Activated T-cell treated with anti-CD3 and anti-CD28 coated beads for 48 hours (primary cell): ENCODE measurements at places on chromosomes 2 and 18.

DNA sequence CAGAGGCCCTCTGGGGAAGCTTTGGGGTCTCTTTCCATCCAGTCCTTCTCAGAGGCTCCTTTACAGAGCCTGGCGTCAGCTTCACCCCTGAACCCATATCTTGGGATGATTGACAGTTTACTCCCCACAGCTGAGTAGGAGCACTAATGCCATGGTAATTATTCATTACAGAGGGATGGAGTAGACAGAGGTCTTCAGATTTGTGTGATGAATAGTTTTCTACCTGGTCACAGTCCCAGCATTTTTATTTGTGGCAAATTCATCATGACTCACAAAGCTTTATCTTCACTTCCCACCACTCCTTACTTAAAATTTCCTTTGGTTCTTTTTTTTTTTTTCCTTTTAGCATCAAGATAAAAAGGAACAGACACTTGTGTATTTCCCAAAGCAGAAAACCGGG, 104.2 kb downstream of the CCDC85A start:
- no peak for DNase-seq

- DNase-seq: no peak
Measured at GRCh38 chr2:225177098-225177497, 134.8 kb upstream of the DOCK10 start.

GRCh38 chr2:220590476-220590875, 963.0 kb downstream of the SLC4A3 start:
- no peak for DNase-seq

- no peak for DNase-seq
Measured at GRCh38 chr18:22324191-22325131, 93.3 kb downstream of the CTAGE1 start.

GRCh38 chr2:44304258-44304657, 29.0 kb downstream of the SLC3A1 start:
- DNase-seq: no peak

DNA sequence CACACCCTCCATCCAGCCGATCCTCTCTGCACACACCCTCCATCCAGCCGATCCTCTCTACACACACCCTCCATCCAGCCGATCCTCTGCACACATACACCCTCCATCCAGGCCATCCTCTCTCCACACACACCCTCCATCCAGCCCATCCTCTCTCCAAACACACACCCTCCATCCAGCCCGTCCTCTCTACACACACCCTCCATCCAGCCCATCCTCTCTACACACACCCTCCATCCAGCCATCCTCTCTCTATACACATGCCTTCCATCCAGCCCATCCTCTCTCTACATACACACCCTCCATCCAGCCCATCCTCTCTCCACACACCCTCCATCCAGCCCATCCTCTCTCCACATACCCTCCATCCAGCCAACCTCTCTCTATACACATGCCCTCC, 83.1 kb downstream of the EIPR1 start:
- DNase-seq: no peak

GRCh38 chr2:18422432-18423165, 137.9 kb downstream of the RDH14 start:
- no peak for DNase-seq

GRCh38 chr18:45322343-45322742, 292.9 kb upstream of the SLC14A2 start:
- DNase-seq: no peak

DNA sequence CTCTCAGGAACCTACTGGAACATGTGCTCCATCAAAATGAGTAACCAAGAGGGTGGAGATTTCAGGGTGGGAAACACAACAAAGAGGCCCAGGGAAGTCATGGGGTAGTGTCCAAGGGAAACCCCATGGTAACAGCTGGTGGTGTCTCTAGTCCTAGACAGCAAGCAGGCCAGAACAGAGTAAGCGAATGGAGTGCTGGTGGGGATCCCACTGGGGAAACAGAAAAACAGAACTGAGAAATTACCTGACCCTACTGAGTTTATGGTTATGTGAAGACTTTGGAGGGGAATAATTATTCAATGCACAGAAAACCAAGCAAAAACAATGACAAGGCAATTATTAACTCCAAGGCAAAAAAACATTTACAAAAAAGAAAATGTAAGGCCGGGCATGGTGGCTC, 16.9 kb downstream of the ERCC3 start:
- no peak for DNase-seq

DNA sequence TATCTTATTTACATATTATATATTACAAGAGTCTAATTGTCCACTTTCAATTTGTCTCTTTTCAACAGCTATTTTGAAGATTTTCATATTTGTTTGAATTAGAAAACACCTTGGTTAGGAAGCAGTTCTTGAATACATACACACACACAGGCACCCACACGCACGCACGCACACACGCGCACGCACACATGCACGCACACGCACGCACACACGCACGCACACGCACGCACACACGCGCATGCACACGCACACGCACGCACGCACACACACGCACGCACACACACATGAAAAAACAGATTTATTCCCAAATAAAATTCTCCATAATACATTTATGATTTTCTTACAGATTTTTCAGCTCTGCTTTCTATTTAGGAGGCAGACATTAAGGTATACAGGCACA, 220.7 kb downstream of the NYAP2 start:
- no peak for DNase-seq

GRCh38 chr2:42879913-42880737, 87.7 kb upstream of the HAAO start:
- no peak for DNase-seq

- DNase-seq: no peak
Measured at GRCh38 chr2:35080231-35080910, 1275.2 kb upstream of the CRIM1 start.

- DNase-seq: no peak
Measured at GRCh38 chr2:114727012-114727411, 284.6 kb downstream of the DPP10 start.

DNA sequence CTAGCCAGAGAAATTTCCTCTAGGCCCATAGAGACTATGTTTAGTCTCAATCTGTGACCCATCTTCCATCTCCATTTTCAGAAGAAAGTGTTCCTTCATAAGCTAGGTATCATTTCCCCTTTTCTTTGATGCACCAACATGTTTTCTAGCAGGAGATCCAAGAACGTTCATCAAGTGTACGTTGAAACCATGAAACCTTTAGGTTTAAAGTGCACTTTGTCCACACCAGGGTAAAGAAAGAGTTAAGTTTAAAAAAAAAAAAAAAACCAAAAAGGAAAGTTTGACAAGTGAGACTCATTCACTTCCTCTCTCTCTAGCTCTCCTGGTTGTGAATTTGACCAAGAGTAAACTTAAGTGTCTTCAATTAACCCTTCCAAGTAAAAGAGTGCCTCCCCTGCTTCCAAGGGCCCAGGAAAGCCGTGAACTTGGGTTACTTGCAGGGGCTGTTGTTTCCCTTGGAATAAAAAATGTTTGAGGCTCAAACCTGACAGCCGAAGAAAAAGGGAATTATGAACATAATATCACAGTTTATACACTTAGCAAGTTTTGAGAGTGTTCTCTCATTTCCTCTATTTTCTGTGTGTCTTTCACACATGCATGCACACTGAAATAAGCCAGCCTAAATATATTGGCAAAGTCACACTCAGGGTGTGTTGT, 56.7 kb downstream of the LBH start:
- no peak for DNase-seq

DNA sequence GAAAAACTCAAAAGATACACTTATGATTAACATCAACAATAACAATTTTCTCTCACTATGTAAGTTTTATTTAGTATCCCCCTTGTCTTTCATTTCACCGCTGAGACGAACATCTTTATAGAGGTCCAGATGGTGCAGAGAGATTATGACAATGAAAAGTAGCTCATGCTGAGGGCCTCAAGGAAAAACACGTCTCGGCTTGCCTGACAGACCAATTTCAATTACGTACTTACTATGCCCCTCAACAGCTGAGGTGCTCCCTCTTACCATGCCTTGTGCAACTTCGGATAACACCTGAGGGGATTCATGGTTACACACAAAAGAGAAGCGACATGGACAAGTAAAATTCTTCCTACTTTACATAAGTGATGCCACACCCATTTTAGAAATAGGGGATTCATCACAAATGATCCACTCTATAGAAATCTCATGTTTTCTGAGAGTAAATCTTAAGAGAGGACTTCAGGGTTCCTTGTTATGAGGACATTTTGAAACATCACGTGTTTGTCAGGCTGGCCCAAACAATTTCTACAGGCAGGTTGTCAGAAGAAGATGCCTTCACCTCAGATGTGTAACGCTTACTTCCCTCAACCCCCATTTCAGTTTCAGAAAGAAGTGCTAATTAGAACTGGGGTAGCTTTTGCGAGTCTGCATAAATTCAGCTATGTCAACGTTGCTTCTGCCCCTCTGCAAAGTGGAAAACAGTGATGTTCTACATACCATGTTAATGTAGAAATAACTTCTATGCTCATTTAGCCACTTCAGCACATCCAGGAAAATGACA, 191.4 kb downstream of the NRXN1 start:
- no peak for DNase-seq

DNA sequence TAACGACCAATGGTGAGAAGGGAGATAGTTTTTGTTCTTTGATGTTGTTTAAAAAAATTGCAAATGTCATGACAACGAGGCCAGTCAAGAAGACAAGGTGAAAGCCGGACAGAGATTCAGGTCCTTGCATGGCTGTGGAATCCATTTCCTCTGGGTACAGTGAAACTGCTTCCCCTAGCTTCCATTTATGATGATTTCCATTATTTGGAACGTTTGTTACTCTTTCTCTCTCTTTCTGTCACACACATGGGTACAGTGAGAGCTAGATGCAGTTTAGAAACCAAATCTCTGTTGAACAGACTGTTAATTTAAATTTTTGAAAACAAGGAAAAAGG, 57.4 kb upstream of the MSH2 start:
- DNase-seq: no peak

- DNase-seq: no peak
Measured at GRCh38 chr2:24623535-24623934, 132.5 kb downstream of the NCOA1 start.

GRCh38 chr2:241126771-241127202, 22.5 kb downstream of the PASK start:
- DNase-seq: no peak

- DNase-seq: no peak
Measured at GRCh38 chr18:22683196-22683676, 249.9 kb upstream of the RBBP8 start.

- no peak for DNase-seq
Measured at GRCh38 chr2:102736110-102736409, 25.8 kb upstream of the TMEM182 start.

- DNase-seq: no peak
Measured at GRCh38 chr2:148721520-148721931, 77.0 kb downstream of the EPC2 start.

DNA sequence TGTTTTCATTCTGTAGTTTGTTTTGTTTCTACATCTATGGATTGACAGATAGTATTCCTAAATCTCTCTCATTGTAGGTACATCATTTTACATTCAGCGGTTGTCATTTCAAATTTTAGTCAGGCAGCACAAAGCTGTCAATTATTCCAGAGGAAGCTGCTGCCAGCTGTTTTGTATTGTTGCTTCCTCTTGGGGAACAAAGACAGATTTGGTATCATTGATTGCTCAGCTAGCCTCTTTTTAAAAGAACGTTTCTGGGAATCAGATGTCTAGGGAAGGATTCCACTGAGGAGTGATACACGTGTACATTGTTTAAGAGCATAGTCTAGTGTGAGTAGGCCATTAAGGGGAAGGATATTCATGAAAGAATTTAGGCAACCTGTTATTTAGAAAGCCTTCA, 145.8 kb downstream of the AGPS start:
- DNase-seq: no peak

DNA sequence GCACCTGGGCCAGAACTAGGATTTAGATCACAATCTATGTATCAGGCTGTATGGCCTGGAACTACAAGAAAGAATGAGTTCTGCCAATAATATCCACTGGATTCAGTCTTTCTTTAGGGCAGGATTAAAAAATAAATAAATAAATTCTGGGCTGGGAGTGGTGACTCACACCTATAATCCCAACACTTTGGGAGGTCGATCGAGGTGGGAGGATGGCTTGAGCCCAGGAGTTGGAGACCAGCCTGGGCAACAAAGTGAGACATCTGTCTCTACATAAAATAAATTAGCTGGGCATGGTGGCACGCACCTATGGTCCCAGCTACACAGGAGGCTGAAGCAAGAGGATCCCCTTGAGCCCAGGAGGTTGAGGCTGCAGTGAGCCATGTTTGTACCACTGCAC, 8.1 kb downstream of the AMMECR1L start:
- no peak for DNase-seq

DNA sequence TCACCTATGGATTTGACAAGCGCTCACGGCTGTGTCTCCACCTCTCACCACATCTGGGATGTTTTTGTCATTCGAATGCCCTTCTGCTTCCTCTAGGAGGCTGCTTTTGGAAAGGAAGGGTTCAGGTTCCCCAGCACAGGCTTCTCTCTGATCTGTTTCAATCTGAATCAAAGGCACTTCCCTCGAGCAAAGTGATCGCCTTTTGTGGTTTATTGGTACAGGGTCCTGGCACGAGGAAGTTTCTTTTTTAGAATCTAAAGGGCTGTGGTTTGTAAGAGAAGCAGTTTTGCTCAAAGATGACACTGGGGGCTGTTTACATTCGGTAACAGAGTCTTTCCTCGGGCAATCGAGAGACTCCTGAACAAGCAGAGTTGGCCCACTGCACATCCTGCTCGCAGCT, 145.0 kb downstream of the DAW1 start:
- DNase-seq: no peak

- DNase-seq: no peak
Measured at GRCh38 chr2:144438801-144439631, 80.9 kb downstream of the ZEB2 start.

GRCh38 chr2:168539945-168540344, 83.9 kb downstream of the CERS6 start:
- no peak for DNase-seq

- DNase-seq: no peak
Measured at GRCh38 chr2:30104307-30104706, 42.5 kb upstream of the YPEL5 start.

DNA sequence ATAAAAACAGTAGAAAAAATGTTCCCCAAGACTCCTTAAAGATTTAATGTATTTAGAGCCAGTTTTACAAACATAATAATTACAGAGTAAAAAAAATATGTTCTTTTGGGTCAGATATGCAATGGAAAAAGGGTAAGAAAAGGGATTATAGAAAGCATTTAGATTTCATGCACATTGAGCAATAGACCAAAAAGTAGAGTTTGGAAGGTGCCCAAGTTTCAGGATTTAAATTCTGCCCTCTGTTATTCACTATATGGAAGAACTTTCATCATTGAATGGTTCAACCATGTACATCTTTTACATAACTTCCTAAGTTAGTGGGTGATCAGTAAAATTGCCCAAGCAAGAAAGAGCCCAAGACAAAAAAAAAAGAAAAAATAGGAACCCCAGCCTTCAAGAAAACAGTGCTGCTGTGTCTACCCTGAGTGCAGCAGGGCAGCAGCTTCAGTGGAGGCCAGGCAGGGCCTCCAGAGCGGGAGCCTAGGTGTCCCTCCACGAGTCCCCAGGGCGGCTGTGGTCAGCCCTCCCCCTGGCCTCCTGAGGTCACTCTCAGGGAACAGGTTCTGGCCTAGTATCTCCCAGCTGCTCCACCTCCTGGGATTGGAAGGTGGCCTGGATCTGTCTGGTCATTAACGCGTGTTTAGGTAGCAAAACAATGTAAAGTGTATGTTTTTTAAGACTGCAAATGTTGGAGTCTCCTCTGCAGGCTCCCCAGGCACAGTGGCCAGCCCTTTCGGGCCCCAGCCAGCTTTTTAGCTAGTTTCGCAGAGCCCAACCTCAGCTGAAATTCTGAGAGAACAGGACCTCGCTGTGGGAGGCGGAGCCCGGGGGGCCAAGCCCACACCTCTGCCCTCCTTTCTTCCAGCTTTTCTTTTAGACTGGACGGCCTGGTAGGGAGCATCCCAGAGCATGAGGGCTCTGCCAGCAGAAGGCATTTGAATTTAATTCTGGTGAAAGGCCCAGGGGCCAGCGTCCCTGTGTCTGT, 77.3 kb downstream of the TEX51 start:
- no peak for DNase-seq

- no peak for DNase-seq
Measured at GRCh38 chr2:147083664-147084063, 761.2 kb upstream of the ACVR2A start.
